ENCODE measurements at places on chromosomes 7 and 10. TPM values are rescaled to one million over a fixed set of nuclear protein-coding genes. Genes with fewer than 3 reads are reported as not detected.

The GLI3 gene
- total RNA-seq = 0.64 TPM

The UPK3B gene
- total RNA-seq = 1.6 TPM

- no peak for DNase-seq
Measured at GRCh38 chr7:50659329-50659965, 94.2 kb upstream of the DDC start.

DNA sequence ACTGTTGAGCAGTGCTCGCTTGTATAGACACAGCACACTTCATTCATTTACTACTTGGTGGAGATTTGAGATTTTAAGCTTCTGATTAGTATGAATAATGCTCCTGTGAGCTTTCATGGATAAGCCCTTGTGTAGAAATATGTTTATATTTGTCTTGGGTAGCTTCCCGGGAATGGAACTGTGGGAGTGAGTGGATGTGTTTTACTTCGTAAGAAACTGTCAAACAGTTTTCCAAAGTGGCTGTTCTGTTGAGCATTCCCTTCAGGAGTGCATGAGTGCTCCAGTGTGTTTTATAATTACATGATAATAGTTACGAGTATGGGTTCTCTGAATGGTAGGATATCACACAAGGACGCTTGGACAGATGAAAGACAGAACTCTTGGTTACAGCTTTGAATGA lies 49.4 kb downstream of the VWC2 start:
- DNase-seq = no peak

The PPP1R17 gene
- not detected for total RNA-seq

The SMC3 gene
- 70.7 TPM for total RNA-seq

The AZGP1 gene
- total RNA-seq = not detected
